Activated naive CD8-positive, alpha-beta T cell treated with anti-CD3 and anti-CD28 coated beads, Interleukin-2, amount 10 ng/mL, durations not matched to agents 7 days and 5 days (primary cell): ENCODE measurements at places on chromosomes 11 and 22. TPM values are rescaled to one million over a fixed set of nuclear protein-coding genes. Genes with fewer than 3 reads are reported as not detected.

Gene HTR3B
- not detected for total RNA-seq

Gene RAG1
- total RNA-seq, result 0.14 TPM

DNA sequence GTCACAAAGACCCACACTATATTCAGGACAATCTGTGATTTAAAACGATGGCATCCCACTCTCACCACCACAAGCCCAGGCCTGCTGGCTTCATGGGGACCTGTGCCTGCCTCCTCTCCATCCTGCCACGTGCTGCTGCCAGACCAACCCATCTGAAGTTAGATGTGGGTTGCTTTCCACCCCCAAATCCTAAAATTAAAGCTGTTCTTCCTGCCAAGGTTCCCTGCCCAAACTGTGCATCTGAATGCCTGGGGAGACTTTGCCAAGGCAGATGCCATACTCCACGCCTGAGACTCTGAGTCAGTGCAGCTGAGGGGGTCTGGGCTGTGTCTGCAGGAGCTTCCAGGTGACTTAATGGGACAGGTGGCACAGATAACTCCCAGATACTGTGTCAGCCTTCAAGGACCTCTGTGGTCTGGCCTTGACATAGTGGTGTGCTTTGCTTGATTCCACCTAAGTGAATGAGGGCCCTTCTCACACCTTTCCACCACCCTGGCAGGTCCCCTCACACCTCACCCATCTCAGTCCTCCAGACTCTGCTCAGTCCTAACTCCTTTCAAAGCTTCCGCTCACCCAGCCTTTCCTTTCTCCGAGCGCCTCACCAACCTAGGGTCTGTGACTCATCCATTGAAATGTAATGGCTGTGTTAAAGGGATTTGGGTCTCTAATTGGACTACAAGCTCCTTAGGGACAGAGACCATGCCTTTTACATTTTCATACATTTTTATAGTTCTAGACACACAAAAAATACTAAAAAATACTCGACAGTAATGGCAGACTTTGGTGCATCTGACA is 18.6 kb downstream of the ADAMTS8 start:
- H3K27me3 ChIP-seq, result peaks cover 5% of the 10 kb centered on the region
- no peak overlapping the region for H3K4me3 ChIP-seq
- no peak for DNase-seq
- H3K4me1 ChIP-seq, result peaks cover 3% of the 10 kb centered on the region

GRCh38 chr11:3959015-3959902 is 103.8 kb downstream of the STIM1 start:
- no peak for DNase-seq
- H3K27me3 ChIP-seq, result no peaks in the 10 kb centered on the region
- H3K4me1 ChIP-seq, result peaks cover 56% of the 10 kb centered on the region
- H3K4me3 ChIP-seq, result no peak overlapping the region
- H3K36me3 ChIP-seq, result peaks cover 15% of the 10 kb centered on the region
- H3K27ac ChIP-seq, result no peak overlapping the region

Gene GPR152
- not detected for total RNA-seq

Gene CNTN5
- total RNA-seq, result not detected

Gene TRIM64
- not detected for total RNA-seq

- H3K36me3 ChIP-seq, result no peaks in the 10 kb centered on the region
- H3K4me1 ChIP-seq, result peaks cover 24% of the 10 kb centered on the region
- no peak overlapping the region for H3K4me3 ChIP-seq
- no peak for DNase-seq
- H3K27me3 ChIP-seq, result peaks cover 3% of the 10 kb centered on the region
- no peak overlapping the region for H3K27ac ChIP-seq
Measured at GRCh38 chr11:34302046-34302921, 55.5 kb downstream of the ABTB2 start.

- H3K27ac ChIP-seq, result no peak overlapping the region
- no peaks in the 10 kb centered on the region for H3K27me3 ChIP-seq
- H3K36me3 ChIP-seq, result no peaks in the 10 kb centered on the region
- H3K4me3 ChIP-seq, result no peak overlapping the region
- DNase-seq, result no peak
Measured at GRCh38 chr11:113048820-113049768, 87.9 kb downstream of the NCAM1 start.

Gene ABCG4
- total RNA-seq, result not detected

- no peak overlapping the region for H3K4me3 ChIP-seq
- H3K36me3 ChIP-seq, result no peaks in the 10 kb centered on the region
- H3K4me1 ChIP-seq, result peaks cover 2% of the 10 kb centered on the region
- peaks cover 4% of the 10 kb centered on the region for H3K27me3 ChIP-seq
- no peak for DNase-seq
- H3K27ac ChIP-seq, result no peak overlapping the region
Measured at GRCh38 chr11:93591247-93591898, 48.2 kb upstream of the SMCO4 start.

DNA sequence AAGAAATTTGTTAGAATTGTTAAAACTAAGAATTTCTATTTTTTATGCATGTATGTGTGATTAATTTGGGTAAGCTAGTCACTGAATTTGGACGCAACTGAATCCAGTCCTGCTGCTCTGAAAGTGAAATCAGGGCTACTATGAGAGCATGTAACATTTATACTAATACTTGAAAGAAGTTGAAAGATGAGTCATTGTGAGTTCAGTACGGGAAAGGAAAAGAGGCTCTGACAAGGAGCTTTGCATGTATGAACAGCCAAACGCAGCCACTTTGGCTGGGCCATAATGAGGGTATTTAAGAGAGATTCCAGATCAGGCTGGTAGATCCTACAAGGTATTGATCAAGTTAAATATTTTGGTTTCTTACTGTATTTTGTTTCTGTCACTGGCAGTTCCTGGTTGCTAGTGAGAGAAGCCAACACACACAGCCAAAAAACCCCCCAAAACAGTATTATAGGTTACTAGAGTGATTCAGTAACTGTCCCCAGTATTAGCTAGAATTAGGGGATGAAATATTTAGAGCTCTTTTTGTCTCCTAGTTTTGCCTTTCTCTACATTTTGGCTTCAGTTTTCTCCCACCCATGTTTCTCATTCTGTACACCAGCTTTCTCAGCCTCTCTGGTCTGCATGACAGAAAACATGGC is 14.1 kb downstream of the AASDHPPT start:
- no peak overlapping the region for H3K4me3 ChIP-seq
- no peak for DNase-seq
- H3K27ac ChIP-seq, result peak overlapping the region; percentile 40
- H3K4me1 ChIP-seq, result peaks cover 15% of the 10 kb centered on the region
- H3K27me3 ChIP-seq, result no peaks in the 10 kb centered on the region
